ENCODE measurements at places on chromosomes 5 and 9.

GRCh38 chr5:128083811-128084227, 253 bp downstream of the SLC12A2 start:
- no peak for DNase-seq

- DNase-seq = no peak
Observed at GRCh38 chr5:125595095-125595494, 828.1 kb upstream of the GRAMD2B start.

GRCh38 chr5:135312255-135312935, 86.6 kb downstream of the MACROH2A1 start:
- DNase-seq = no peak

- no peak for DNase-seq
Observed at GRCh38 chr5:4532705-4533080, 607.4 kb upstream of the ADAMTS16 start.

GRCh38 chr5:115702025-115702424, 76.2 kb upstream of the TMED7 start:
- no peak for DNase-seq
